ENCODE measurements at places on chromosomes 7 and 10. TPM values are rescaled to one million over a fixed set of nuclear protein-coding genes. Genes with fewer than 3 reads are reported as not detected.

NRCAM gene
- 60.4 TPM for total RNA-seq

LRRC61 gene
- total RNA-seq = not detected

EFCAB10 gene
- total RNA-seq = 0.42 TPM

GSTO2 gene
- not detected for total RNA-seq

CALML5 gene
- total RNA-seq = not detected

ELN gene
- total RNA-seq = 16.6 TPM

CPN1 gene
- not detected for total RNA-seq

DNA sequence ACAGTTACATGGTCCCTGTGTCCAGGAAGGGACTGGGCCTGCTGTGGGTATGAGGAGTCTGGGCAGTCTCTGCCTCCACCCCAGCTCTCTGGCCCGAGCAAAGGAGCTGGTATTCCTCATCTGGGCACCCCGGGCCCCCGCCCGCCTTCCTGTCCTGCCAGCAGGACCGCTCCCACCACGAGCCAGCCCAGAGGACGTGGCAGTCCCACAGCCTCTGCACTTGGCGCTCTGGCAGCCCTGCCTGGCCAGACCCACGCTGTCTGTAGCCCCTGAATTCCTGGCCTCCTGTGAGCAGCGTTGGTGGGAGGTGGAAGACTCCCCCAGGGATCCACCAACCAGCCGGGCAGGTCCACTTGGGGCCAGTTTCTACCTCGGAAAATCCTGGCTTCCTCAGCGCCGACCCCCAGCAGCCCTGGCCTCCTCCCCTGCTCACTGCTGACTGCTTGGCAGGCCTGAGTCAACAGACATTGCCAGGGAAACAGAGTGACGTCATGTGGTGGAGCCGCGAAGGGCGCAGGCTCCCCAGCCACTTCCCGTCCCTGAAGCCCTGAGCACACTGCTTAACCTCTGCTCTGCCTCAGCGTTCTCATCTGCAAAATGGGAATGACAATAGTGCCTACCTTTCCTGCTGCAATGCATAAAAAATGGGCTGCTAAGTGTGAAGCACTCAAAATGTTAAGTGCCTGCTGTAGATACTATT lies 21.6 kb upstream of the LIMK1 start:
- peak; percentile 91 for DNase-seq

DNA sequence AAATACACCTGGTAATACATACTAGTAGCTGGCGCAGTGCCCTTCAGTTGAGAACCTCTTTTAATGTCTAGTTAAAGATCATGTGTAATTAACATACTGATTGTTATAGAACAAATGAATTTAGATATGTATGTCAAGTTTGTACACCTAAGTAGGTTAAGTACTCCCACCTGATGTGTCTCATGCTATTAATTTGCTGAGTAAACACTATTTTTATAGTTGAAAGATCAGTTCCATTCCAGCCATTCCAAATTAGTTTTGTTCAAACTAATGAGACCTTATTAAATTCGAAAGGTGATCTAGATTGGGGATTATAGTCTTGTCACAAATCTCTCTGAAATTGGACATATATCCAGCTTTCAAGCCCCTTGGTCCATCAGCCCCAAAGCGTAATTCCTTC lies 710.0 kb downstream of the LRMDA start:
- no peak for DNase-seq

GRCh38 chr10:62814756-62815380 lies 1.3 kb downstream of the EGR2 start:
- no peak for DNase-seq

DNA sequence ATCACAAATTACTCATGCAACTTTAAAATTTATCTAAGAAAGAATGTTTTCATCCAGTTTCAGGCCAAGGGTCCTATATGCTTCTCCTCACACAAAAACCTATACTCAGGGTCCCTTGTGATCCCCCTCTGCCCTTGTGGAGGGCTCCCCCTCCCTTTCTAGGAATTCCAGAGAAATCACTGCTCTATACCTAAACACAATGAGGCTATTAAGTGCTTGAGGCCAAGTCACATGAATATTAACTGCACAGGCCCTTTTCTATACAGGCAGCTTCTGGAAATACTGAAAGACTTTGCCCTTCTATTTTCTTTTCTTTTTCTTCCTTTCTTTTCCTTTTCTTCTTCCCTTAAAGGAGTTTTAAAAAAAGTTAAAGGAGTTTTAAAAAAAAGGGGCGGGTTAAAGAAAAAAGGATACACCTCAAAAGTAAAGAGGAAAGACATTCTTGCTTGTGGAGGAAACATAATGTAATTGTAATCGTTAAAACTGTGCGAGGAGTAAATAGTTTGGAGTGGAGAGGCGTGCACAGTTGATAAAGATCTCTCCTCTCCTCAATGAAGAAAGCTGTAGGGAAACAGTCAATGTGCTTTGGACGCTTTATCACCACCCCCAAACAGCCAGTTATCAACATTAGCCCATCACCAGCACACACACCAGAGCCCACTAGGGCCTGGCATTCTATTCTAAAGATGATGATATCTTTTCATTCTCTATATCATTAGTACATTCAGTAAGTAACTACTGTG lies 16.4 kb downstream of the GRB10 start:
- no peak for DNase-seq

DNA sequence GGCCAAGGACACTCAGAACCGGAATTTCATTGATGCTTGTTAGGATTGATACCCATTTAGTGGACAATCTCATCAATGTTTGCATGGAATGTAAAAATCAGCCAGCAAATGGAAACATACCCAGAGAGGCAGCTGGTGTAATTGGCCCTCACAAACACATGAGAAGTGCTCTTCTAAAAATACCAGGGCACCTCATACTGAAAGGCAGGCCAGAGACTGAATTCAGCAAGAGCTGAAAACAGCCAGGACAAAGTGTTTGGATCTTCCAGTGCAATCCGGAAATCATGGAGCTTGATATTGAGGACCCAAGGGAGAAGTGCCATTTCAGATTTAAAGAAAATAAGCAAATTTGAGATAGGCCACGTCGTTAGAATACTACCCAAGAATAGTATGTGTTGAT lies 498.6 kb downstream of the GALNT17 start:
- DNase-seq = peak; percentile 87

GRCh38 chr10:36681751-36682632 lies 443.4 kb upstream of the ANKRD30A start:
- DNase-seq = no peak

DNA sequence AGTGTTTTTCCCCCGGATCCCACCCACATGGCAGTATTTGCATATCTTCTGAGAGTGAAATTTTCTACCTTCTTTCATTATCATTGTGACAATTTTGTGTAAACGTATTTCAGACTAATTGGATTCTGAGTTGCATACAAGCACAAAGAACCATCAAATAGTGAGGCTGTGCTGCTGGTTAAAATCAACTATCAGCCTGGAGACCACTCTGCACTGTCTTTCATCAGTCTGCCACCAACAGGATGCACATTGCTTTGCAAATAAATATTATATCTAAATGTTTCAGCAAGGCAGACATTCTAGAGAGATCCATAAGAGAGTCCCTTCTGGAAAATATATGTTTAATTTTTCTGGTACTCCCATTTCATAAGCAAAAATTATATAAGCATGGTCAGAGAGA lies 851.8 kb downstream of the XPNPEP1 start:
- DNase-seq = no peak

DNA sequence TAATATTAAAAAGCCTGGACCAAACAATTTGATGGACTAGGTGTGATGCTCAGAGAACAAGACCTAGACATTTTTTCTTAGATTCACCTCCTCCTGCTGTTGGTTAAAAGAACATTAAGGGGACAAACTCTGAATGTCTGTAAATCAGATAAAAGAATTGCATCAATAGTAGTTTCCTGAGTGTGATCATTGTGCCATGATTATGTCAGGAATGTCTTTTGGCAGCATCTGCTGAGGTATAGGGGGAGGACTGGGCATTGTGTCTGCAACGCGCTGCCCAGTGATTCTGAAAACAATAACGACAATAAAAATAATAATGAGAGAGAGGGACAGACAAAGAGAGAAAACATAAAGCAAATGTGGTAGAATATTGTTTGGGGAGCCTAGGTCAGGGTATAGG lies 6.9 kb downstream of the C7orf57 start:
- DNase-seq = no peak

DNA sequence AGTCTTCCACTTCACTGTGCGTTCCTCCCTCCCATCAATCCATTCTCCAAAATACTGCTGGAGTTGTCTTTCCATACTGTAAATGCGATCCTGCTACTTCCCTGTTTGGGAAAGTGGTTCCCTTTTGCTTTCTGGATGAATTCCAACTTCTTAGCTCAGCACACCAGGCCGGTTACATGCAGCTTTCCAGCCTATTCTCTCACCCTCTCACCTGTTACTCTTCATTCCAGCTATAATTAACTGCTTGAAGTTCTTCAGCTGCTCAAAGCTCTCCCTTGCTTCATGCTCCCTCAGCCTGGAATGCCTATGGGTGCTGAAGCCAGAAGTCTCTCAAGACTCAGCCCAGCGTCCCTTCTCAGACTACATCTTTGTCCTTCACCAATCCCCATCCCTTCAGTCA lies 6.0 kb upstream of the ZNRF2 start:
- peak; percentile 94 for DNase-seq

- DNase-seq = no peak
Observed at GRCh38 chr10:111506266-111507034, 429.6 kb downstream of the ADRA2A start.

DNA sequence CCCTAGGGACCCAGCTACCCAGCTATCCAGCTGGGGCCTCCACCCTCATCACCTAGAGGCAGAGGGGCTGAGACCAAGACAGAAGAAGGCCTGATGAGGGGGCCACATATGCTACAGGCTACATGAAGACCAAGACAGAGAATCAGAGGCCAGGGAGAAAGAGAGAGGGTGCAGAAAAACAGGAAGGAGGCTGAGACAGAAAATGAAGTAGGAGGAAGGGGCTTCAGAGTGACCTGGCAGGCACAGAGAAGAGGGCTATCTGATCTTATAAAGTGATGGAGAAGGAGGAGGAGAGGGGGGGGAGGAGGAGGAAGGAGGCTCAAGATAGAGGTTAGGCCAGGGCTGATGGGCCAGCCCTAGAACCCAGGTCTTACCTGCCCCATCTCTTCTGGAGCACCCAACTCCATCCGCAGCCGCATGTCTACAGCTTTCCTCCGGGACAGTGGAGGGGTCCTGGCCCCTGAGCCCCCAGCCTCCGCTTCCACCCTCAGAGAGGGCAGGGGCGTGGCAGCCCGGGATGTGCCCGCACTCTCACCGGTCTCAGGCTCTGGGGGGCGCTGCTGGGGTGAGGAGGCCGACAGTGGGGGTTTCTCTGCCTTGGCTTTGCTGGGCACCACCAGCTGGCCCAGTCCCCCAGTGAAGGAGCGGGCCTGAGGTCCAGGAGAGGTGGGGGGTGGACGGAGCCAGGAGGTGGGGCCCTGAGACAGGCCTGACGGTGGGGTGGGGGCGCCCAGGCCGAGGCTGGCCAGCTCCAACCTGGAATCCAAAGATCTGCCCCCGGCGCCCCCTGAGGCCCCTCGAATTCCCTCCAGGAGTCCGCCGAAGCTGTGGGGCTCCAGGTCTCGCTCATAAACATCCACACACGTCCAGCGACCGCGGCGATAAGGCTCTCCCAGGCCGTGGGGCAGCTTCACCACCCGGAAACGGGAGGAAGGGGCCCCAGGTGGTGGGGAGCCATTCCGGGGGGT lies 1.8 kb downstream of the TSC22D4 start:
- DNase-seq = peak; percentile 48

DNA sequence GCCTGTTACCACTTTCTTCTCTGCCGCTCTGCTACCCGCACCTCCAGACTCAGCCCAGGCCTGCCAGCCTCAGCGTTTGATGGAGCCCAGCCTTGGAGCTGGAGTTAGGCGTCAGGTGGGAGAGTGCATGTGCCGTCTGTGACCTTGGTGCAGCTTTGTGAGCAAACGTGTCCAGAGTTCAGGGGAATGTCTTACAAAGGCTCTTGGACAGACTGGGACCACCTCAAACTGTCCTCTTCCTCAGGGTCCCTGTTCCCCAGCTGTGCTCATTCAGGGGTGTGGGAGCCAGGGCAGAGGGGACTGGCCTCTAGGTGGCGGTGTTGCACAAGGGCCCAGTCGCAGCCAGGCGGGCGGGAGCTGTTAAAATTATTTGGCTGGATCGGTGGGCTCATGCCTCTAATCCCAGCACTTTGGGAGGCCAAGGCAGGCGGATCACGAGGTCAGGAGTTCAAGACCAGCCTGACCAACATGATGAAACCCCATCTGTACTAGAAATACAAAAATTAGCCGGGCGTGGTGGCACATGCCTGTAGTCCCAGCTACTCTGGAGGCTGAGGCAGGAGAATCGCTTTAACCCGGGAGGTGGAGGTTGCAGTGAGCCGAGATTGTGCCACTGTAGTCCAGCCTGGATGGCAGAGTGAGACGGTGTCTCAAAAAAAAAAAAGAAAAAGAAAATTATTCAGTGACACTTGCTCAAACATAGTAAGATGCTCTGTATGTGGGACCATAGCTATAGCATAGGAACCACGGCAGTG lies 89.2 kb downstream of the ADCY1 start:
- peak; percentile 17 for DNase-seq

GRCh38 chr10:11007476-11008020 lies 10.1 kb upstream of the CELF2 start:
- peak; percentile 33 for DNase-seq

- no peak for DNase-seq
Observed at GRCh38 chr7:25781704-25782103, 370.3 kb upstream of the NFE2L3 start.

GRCh38 chr7:73802459-73802858 lies 28.3 kb upstream of the CLDN4 start:
- DNase-seq = no peak

DNA sequence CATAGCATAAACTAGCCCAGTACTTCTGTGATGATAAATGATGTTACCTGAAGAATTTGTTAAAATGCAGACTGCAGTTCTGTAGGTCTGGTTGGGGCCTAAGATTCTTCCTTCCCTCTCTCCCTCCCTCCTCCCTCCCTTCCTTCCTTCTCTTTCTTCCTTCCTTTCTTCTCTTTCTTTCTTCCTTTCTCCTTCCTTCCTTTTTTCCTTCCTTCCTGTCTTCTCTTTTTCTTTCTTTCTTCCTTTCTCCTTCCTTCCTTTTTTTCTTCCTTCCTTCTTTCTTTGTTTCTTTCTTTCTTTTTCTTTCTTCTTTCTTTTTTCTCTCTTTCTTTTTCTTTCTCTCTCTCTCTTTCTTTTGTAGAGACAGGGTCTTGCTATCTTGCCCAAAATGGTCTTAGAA lies 3.7 kb upstream of the SLC25A28 start:
- DNase-seq = no peak

DNA sequence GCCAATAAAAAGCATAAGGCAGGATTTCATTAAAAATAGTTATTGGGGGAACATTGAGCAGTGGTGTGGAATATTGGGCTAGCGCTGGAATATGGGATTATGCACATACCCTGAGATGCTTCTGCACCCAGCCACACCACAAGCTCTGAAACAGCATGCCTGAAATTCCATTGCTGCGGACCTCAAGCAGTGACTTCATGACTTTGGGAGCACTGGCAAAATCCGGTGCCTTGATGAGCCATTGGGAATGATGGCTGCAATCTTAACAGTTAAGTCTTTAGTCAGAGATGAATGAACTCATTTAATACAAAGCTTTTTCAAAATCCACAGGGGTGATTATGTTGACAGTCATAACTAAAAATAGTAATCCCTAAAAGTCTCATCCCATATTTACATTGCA lies 274.7 kb upstream of the MTPN start:
- peak; percentile 57 for DNase-seq

Data from myocyte (in vitro differentiated cells).